ENCODE measurements at places on chromosomes 5 and 9. TPM values are rescaled to one million over a fixed set of nuclear protein-coding genes. Genes with fewer than 3 reads are reported as not detected.

GRCh38 chr9:135927195-135928013 lies 20.1 kb upstream of the CAMSAP1 start:
- DNase-seq, result no peak

The THOC3 gene
- total RNA-seq, result 201 TPM

GRCh38 chr9:91500509-91501014 lies 76.9 kb upstream of the NFIL3 start:
- no peak for DNase-seq

- no peak for DNase-seq
These were observed 99.8 kb downstream of the TENT4A start for GRCh38 chr5:6812800-6813731.

DNA sequence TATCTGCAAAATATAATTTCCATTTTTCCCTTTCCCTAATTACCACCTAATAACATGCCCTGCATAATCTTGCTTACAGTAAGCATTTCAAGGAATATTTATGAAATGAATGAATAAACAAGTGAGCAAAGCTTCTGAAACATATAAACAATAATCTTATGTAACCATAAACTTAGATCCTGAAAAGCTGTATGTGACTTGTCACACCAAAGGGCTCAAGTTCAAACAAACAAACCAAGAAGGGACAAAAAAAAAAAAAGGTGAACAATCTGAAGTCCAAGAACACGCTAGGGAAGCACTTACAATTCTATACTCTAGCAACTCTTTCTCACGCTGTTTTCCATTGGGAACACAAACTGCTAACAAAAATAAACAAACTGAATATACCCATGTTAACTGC lies 36.3 kb downstream of the PLPP1 start:
- DNase-seq, result no peak

GRCh38 chr5:80437326-80437725 lies 29.5 kb downstream of the ZFYVE16 start:
- no peak for DNase-seq

GRCh38 chr5:123265551-123265950 lies 157.7 kb downstream of the CEP120 start:
- no peak for DNase-seq

The CNTNAP3B gene
- total RNA-seq, result 9.2 TPM

DNA sequence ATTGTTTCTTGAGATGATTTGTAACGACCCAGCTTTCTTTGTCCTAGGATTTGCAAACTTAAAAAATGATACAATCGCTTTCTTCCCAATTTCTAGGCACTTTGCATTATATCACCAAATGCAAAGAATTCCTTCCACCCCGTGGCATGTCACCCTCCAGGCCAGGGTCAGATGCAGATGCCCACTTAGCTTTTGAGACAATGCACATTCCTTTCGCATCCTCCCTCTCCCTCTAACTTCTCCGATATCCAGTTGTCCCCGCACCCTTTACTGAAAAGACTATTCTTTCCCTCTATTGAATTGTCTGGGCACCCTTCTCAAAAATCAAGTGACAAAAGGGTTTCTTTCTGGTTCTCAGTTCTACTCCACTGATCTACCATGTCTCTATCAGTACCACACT lies 17.3 kb downstream of the RNF130 start:
- no peak for DNase-seq

The C8G gene
- not detected for total RNA-seq

GRCh38 chr5:126359884-126360283 lies 63.3 kb upstream of the GRAMD2B start:
- DNase-seq, result no peak

DNA sequence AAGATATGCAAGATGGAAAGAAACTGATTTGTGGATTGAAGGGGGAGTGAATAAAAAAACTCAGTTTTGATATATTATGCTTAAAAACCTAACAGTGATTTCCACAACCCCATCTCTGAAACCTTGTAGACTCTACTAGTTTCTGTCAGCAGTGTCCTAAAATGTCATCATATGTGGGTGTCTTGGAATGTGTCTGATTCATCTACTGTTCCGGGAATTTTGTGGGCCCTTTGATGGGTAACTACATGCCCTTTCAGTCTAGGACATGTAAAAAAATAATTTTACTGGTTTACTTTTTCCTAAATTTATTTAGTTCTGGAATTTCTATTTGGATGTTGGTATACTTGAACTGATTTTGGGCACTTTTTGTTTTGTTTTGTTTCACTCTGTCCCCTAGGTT lies 118.9 kb upstream of the NMUR2 start:
- DNase-seq, result no peak

DNA sequence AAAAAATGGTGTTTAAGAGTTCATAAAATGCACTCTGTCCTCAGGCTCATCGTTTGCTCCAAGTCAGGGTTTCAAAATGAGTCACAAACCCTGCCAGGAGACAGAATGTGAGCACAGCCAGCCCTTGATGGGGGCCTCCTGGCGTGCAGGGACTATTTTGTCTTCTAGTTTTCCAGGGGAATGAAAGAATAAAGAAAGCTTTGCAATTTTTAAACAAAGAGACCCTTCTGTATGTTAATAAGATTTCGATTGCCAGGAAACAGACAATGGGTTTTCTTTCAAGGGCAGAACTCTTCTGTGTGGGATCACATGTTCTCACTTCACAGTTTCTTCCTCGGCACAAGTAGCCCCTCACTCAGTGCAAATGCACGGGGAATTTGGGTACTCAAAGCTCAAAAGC lies 121.4 kb upstream of the C6 start:
- DNase-seq, result no peak

GRCh38 chr5:173736374-173736773 lies 119.9 kb upstream of the BOD1 start:
- DNase-seq, result no peak

DNA sequence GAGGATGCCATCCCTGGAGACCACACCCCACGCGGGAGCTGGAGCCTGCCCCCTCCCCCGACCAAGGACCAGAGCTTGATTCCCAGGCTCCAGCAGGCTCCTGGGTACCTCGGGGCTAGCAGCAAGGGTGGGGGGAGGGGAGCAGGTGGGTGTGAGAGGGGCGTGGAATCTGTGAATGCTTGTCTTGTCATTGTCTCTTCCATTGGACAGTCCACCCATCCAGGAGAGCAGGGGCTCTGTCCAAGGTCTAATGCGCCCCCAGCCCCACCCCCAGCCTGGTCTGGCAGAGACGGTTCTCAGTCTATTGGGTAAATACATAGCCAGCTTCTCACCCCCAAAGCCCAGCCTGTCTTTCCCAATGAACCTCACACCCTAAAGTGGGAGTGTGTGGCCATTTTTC lies 22.8 kb downstream of the URM1 start:
- DNase-seq, result no peak

GRCh38 chr9:122158202-122158601 lies 1.4 kb downstream of the NDUFA8 start:
- no peak for DNase-seq

GRCh38 chr5:17233488-17233887 lies 16.1 kb downstream of the BASP1 start:
- DNase-seq, result no peak

Measured in esophagus squamous epithelium (tissue), 5 donors.